ENCODE measurements at places on chromosomes 7 and 10. TPM values are rescaled to one million over a fixed set of nuclear protein-coding genes. Genes with fewer than 3 reads are reported as not detected.

- DNase-seq: no peak
These were observed 120.1 kb downstream of the KMT2E start for GRCh38 chr7:105133986-105134655.

GRCh38 chr10:103676058-103676785 is 179.2 kb downstream of the SH3PXD2A start:
- DNase-seq: no peak

DNA sequence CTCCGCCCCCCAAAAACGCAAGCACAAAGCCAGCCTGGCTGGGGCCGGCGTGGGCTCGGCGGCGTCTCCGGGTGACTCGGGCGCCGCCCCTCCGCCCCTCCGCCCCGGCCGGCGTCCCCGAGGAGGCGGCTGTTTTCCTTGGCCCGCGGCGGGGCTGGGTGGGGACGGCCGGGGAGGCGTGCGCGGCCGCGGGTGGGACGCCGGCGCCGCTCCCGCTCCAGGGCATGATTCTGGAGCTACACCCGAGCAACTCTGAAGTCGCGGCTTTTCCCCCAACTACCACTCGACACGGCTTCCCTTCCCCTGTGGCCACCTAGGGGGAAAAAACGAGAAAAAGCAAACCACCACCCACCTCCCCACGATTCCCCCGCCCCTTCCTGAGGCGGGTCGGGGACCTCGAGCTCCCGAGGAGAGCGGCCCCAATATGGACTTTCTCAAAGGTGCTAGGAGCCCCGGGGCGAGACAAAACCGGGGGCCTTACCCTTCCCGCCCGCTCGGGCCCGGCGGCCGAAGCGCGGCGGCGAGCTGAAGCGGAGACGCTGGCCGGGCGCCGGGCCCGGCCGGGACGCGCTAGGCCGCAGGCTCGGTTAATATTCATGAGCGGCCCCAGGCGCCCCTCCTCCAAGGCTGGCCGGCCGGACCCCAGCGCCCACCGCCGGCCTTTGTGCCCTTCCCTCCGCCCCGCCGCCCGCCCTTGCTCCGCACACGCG is 856 bp downstream of the ARHGAP21 start:
- DNase-seq: no peak

GRCh38 chr7:23093111-23093510 is 12.5 kb upstream of the KLHL7 start:
- no peak for DNase-seq

- DNase-seq: peak; percentile 27
These were observed 293.0 kb upstream of the IMMP2L start for GRCh38 chr7:111855161-111855841.

DNA sequence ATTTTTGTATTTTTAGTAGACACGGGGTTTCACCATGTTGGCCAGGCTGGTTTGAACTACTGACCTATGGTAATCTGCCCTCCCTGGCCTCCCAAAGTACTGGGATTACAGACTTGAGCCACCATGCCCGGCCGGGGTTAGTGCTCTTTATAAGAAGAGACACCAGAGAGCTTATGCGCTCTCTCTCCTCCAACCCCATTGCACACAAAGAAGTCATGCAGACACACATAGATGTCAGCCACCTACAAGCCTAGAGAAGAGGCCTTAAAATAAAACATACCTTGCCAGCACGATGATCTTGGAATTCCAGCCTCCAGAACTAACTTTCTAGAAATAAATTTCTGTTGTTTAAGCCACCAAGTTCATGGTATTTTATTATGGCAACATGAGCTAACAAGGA is 10.0 kb upstream of the FAM53B start:
- no peak for DNase-seq

GRCh38 chr7:28173531-28173930 is 7.1 kb downstream of the JAZF1 start:
- no peak for DNase-seq

DNA sequence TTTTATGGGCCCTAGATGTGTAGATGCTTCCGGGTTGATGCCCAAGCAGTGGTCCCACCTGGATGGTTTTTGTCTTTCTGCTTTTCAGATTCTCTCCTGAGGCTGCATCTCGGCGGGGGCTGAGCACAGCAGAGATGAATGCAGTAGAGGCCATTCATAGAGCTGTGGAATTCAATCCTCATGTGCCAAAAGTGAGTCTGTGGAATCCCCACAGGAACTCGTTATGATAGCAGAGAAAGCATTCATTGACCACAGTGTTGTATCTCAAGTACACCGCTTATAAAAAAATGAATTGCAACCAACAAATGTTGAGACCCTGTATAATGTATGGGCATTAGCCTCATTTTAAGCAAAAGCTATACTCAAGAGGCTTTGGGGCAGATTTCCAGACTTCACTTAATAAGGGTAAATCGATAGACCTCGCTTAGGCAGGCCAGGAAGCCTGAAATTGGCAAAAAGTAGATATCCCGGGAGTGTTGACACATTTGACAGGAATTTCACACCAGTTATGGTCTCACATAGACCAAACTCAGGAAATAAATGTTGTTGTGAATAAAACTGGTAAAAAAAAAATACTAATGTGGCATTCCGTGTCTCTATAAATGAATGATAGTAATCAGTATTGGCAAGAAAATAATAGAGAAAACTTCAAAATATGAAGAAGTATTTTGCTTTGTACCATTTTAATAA is 132.0 kb downstream of the WNT2 start:
- no peak for DNase-seq

- no peak for DNase-seq
These were observed 3.1 kb downstream of the SLC39A12 start for GRCh38 chr10:17954861-17955260.

DNA sequence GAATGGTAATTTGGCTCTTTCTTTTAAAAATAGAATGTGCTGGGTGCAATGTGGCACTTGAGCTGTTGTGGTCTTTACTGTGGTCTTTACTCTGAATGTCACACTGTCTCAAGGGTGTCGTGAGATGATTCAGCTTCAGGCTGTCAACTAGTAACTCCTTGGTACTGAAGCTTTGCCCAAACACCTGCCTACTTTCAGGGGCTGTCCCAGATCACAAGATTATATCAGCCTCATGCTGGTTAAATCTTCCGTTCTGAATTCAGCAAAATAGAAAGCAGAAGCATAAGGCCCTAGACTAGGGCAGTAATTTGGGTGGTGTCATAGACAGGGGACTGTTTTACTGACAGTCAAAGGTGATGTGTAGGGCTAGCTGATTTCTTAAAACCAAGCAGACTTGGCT is 110.9 kb downstream of the BAMBI start:
- DNase-seq: no peak

DNA sequence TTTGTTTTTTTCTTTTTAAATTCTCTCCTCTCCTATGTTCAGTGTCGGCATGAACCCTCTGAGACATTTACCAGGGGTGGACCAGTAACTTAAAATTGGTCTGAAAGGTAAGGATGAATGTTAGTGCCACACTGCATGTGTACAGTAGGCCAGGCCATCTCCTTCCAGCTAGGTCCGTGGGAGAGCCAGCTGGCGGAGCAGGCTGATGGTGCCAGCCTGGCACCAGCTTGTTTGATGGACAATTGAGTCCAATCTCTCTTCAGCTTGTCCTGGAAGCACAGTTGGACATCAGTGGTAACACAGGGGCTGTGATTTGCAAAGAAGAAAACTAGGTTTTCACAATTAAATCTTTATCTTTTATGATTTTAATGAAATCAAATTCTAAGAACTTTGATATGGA is 136.5 kb downstream of the CNNM2 start:
- DNase-seq: no peak

GRCh38 chr7:51640841-51641240 is 324.2 kb upstream of the COBL start:
- DNase-seq: no peak

- no peak for DNase-seq
These were observed 188.6 kb upstream of the GDF10 start for GRCh38 chr10:47111329-47111862.

DNA sequence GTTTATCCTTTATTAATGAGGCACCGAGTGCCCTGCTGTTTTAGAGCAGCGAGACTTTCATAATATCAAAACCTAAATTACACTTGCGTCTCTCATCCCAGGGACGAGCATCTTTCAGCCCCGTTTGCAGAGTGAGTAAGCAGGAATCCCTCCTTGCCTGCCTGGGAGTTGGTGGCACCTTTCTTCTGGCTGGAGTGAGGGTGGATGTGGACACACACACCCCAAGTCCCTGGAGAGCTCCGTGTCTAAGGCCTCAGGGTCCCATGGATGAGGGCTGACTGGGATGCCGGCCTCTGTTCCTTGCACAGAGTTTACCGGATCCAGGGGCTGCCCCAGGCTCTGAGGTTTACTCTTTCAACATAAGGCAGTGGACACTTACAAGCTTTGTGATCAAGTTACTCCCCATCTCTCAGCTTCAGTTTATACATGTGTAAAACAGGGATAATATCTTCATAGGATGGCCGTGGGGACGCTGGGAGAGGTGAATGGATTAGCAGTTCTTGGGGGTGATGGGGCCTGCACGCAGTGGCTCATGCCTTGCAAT is 24.5 kb downstream of the POLL start:
- no peak for DNase-seq

GRCh38 chr7:100065452-100066186 is 15.9 kb downstream of the ZNF3 start:
- DNase-seq: peak; percentile 60

- no peak for DNase-seq
These were observed 1.6 kb upstream of the RAB19 start for GRCh38 chr7:140402178-140402835.

DNA sequence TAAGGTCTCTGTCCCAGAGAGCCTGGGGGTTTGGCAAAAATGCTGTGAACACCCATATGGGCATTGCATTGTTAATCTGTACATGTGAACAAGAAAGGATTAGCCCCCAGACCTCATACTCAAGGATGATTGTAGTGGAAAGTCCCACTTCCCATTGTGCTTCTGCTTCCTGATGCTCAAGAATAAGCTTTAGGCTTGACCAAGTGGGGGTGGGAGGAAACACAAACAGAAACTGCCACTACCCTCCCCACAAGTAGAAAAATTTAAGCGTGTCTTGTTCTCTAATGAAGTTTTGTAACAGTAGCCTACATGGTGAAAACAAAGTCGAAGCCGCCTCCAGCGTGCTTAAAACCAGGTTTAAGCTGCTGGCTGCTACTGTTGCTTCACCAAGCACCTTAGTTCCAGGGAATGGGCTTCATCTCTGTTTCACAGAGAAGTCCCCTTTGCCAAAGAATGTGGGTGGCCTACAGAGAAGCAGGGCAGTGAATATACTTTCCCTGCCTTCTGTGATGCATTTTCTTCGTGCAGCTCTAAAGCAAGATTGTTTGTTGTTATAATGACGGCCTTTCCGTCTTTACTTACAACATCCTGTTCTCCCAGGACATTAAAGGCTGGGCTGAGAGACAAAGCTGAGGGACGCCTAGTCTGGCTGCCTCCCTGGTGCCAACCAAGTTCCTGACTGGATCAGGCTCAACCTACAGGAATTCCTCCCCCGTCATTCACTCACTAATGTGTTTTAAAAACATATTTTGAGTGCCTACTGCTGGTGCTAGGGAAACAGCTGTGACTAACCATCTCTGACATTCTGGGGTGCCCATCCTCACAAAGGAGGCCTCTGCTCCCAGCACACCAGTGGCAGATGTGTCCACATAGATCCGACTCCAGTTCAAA is 32.1 kb upstream of the CCSER2 start:
- DNase-seq: no peak

DNA sequence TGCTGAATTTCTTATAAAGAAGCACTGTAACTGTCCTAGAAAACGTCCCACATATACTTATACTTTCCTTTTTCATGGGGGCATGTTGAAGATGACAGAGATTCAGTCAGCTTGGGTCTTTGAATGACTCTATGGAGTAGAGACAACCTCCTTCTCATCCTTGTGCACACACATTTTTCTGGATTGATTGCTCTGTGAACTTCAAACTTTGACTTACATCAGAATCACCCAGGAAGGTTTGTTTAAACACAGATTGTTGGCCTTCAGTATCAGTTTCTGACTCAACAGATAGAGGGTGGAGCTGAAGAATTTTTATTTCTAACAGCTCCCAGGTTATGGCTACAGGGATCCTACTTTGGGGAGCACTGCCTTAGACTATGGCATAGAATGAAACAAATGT is 97.6 kb upstream of the DGKB start:
- DNase-seq: no peak

GRCh38 chr7:47967123-47967522 is 12.3 kb downstream of the HUS1 start:
- DNase-seq: no peak

DNA sequence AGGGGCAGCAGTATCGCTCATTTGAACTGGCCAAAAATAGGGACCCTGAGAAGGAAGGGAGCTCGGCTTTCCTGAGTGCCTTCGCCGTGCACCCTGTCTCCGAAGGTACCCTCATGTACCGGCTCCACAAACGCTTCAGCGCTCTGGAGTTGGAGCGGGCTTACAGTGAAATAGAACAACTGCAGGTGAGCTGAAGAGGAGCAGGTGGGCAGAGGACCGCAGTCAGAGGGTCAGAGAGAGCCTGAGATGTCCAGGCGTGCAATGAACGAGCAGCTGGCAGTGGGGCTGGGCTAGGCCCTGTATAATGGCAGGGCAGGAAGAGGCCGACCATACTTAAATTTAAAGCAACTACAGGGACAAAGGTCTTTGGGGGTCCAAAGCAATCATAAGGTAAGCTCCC is 4.1 kb downstream of the CHPF2 start:
- no peak for DNase-seq

- DNase-seq: no peak
These were observed 232.2 kb downstream of the CACNA2D1 start for GRCh38 chr7:82211333-82211732.

GRCh38 chr10:43263551-43264343 is 3.1 kb downstream of the RASGEF1A start:
- DNase-seq: no peak

GRCh38 chr10:33293076-33293475 is 41.4 kb downstream of the NRP1 start:
- DNase-seq: no peak

GRCh38 chr10:77392851-77393250 is 244.8 kb downstream of the KCNMA1 start:
- no peak for DNase-seq

GRCh38 chr7:7385421-7385820 is 150.3 kb downstream of the COL28A1 start:
- no peak for DNase-seq

- DNase-seq: no peak
These were observed 96.7 kb downstream of the SEMA3D start for GRCh38 chr7:85090143-85090542.

DNA sequence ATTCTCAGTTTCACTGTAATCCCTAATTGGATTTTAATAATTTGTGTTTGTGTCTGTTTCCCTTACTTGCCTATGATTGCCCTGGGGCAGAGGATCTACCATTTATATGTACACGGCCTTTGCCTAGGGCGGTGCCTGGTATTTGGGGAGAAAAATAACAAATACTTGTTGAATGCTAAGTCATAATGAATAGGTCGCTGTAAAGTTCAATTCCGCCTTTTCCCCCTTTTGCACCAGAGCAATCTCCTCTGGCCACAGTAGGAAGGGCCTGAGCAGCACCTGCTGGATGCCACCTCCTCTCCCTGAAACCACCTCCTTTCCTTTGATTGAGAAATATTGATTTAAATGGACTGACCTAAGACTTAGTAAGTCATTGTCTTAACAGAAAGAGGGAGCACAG is 70.2 kb downstream of the RHOBTB1 start:
- no peak for DNase-seq

The TFPI2 gene
- 9.0 TPM for polyA plus RNA-seq

The NCF1 gene
- polyA plus RNA-seq: 2.1 TPM

The PTPRZ1 gene
- polyA plus RNA-seq: 3.5 TPM

The UMAD1 gene
- polyA plus RNA-seq: 21.5 TPM

The CBLL1 gene
- polyA plus RNA-seq: 26.8 TPM

The VENTX gene
- 0.25 TPM for polyA plus RNA-seq

The TMEM178B gene
- 0.34 TPM for polyA plus RNA-seq

The CTAGE6 gene
- not detected for polyA plus RNA-seq

The MLXIPL gene
- 7.3 TPM for polyA plus RNA-seq

The RTKN2 gene
- polyA plus RNA-seq: 10.1 TPM

The LIPJ gene
- polyA plus RNA-seq: 0.23 TPM

The PTTG1IP2 gene
- polyA plus RNA-seq: not detected

The CPED1 gene
- polyA plus RNA-seq: 30.1 TPM

The SPDYE1 gene
- 0.40 TPM for polyA plus RNA-seq

The TRIM73 gene
- 10.7 TPM for polyA plus RNA-seq
